ENCODE measurements at places on chromosomes 1 and 21. TPM values are rescaled to one million over a fixed set of nuclear protein-coding genes. Genes with fewer than 3 reads are reported as not detected.
A peak's percentile ranks its signal among the peaks of the same experiment; 100 is the strongest.

DNA sequence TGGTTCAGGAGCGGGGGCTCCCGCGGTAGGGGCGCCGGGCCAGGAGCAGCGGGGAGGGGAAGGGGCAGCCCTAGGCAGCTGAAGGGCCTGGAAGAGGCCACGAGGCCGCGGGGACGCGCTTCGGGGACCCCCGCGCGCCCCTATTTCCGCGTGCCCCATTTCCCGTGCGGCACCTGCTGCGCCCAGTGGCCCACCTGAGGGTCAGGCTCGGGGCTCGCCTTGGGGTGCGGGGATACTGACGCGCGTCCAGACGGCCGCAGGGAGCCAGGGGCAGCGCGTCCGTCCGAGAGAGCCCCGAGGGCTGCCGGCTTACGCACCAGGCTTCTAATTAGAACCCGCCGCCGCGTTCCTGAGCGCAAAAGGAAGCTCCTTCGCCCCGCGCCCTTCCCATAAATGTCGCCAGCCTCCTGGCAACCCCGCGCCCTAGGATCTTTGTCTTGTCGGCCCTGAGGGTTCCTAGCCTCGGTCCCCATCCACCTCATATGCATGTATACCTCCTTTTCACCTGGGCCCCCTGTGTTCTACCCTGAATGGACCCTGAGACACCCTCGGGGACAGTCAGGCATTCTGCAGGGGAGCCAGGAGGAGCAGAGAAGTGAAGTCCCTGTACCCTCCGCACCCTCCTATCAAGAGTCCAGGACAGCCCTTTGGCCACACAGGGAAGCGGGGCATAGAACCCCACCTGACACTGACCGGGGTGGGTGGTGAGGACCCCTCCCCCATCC, 1.8 kb downstream of the WNT3A start:
- no peak overlapping the region for H3K27ac ChIP-seq
- H3K4me3 ChIP-seq: no peak overlapping the region
- H3K36me3 ChIP-seq: no peaks in the 10 kb centered on the region
- peaks cover 76% of the 10 kb centered on the region for H3K27me3 ChIP-seq

- DNase-seq: no peak
- no peaks in the 10 kb centered on the region for H3K27me3 ChIP-seq
- no peaks in the 10 kb centered on the region for H3K36me3 ChIP-seq
- no peaks in the 10 kb centered on the region for H3K4me1 ChIP-seq
- no peak overlapping the region for H3K4me3 ChIP-seq
Measured at GRCh38 chr1:100452641-100453040, 85.3 kb upstream of the GPR88 start.

- H3K4me1 ChIP-seq: no peaks in the 10 kb centered on the region
- DNase-seq: no peak
- H3K36me3 ChIP-seq: no peaks in the 10 kb centered on the region
- no peak overlapping the region for H3K4me3 ChIP-seq
- H3K27me3 ChIP-seq: no peaks in the 10 kb centered on the region
Measured at GRCh38 chr1:76668046-76668445, 199.2 kb upstream of the ST6GALNAC5 start.

MIS18A gene
- 56.3 TPM for total RNA-seq

GRCh38 chr1:226990133-226990716, 50.1 kb downstream of the COQ8A start:
- H3K27me3 ChIP-seq: no peaks in the 10 kb centered on the region
- no peak overlapping the region for H3K4me3 ChIP-seq
- H3K27ac ChIP-seq: no peak overlapping the region
- 0 out of 2 replicates have a peak, but pooled peaks cover 2% of the 10 kb centered on the region for H3K4me1 ChIP-seq
- peaks cover 21% of the 10 kb centered on the region for H3K36me3 ChIP-seq

RGS8 gene
- 0.07 TPM for total RNA-seq

OR2T35 gene
- total RNA-seq: not detected

DNA sequence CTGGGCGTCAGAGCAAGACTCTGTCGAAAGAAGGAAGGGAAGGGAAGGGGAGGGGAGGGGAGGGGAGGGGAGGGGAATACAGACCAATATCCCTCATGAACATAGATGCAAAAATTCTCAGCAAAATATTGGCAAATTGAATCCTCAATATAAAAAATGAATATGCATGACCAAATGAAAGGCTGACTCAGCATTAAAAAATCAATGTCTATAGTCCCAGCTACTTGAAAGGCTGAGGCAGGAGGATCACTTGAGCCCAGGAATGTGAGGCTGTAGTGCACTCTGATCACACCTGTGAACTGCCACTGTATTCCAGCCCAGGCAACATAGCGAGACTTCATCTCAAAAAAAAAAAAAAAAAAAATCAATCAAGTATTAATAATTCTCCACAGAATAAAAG, 24.0 kb downstream of the BATF3 start:
- no peaks in the 10 kb centered on the region for H3K36me3 ChIP-seq
- peaks cover 11% of the 10 kb centered on the region for H3K4me1 ChIP-seq
- 0 out of 2 replicates have a peak, but pooled peaks cover 2% of the 10 kb centered on the region for H3K27me3 ChIP-seq
- no peak overlapping the region for H3K27ac ChIP-seq
- no peak for DNase-seq
- no peak overlapping the region for H3K4me3 ChIP-seq

DNA sequence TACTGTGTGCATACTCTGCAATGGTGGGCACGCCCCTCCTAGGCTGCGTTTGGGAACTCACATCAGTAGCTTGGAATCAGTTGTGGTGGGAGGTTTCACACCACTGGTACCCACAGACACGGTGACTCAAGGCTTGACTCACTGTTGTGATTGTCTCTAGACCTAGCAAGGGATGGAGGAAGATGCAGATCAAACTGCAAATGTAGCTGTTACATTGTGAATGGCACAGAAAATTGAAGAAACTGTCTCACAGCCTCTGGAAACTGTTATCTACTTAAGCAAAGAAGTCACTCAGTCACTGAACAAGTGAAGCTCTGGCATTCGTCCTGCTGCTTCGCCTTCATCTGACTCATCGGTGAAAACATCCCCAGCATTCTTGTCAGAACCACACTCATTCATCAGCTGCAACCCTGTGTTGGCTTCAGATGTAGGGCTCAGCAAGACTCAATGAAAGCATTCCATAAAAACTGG, 59.5 kb downstream of the POFUT2 start:
- no peaks in the 10 kb centered on the region for H3K36me3 ChIP-seq
- H3K27ac ChIP-seq: no peak overlapping the region
- H3K4me1 ChIP-seq: no peaks in the 10 kb centered on the region
- DNase-seq: no peak
- no peak overlapping the region for H3K4me3 ChIP-seq

DNA sequence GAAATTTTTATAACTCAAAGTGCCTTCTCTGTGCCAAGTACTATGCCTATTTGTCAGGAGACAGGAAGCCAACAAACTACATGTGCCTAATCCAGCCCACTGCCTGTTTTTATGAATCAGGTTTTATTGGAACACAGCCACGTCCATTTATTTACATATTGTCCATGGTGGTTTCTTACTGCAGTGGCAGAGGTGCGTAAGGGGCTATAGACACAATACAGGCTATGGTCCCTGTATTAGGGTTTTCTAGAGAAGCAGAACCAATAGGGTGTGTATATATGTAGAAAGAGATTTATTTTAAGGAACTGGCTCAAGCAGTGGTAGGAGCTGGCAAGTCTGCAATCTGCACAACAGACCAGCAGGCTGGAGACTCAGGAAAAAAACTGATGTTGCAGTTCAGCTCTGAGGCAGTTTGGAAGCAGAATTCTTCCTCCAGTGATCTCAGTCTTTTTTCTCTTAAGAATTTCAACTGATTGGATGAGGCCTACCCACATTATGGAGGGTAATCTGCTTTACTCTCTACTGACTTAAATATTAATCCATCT, 15.4 kb downstream of the PPIE start:
- no peak overlapping the region for H3K27ac ChIP-seq
- DNase-seq: peak; percentile 1
- peaks cover 51% of the 10 kb centered on the region for H3K36me3 ChIP-seq

- no peak for DNase-seq
- H3K36me3 ChIP-seq: no peaks in the 10 kb centered on the region
- no peak overlapping the region for H3K27ac ChIP-seq
- no peaks in the 10 kb centered on the region for H3K27me3 ChIP-seq
Measured at GRCh38 chr1:193458628-193459027, 272.2 kb upstream of the B3GALT2 start.

B4GALT3 gene
- total RNA-seq: 33.1 TPM

DNA sequence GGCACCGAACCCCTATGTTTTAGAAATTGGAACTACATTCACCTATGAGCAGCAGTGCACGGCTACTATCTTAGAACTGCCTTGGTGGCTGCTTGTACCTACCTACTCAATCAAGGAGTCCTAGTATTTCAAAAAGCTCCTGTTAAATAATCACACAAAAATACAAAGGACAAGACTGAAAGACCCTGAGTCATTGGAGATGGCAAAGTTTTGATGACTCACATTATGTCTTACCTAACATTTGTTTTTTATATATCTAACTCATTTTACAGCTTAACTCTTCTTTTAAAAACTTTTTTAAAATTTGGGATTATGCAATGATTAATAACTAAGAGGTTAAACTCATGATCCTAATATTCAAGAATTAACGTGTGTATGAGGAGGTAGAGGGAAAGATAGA, 1206.0 kb upstream of the TMPRSS15 start:
- no peak overlapping the region for H3K27ac ChIP-seq
- peaks cover 5% of the 10 kb centered on the region for H3K4me1 ChIP-seq
- no peaks in the 10 kb centered on the region for H3K36me3 ChIP-seq
- H3K27me3 ChIP-seq: no peaks in the 10 kb centered on the region

DNA sequence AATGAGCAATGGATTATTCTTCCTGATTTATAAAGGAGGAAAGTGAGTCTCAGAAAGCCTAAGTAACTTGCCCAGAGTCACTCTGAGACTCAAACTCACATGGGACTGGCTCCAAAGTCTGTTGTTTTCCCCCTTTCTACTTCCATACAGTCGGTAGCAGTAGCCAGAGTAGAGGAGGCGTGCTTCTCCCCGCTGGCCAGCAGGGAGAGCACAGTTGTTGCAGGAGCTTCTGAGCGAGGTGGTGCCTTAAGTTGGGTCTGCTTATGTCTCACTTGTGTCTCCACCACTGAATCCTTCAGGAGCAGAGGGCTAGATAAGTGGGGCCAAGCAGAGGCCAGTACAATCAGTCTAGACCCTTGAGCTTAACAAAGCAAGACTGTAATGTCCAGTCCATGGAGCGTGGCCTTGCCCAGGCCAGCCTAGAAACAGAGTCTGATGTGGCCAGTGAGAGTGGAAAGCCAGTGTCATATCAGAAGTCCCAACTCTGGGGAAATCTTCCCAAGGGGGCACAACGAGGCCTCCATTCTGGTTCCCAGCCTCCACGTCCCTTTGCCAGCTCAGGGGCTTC, 181.9 kb downstream of the ZSCAN20 start:
- no peaks in the 10 kb centered on the region for H3K27me3 ChIP-seq
- DNase-seq: peak; percentile 53
- H3K4me1 ChIP-seq: no peaks in the 10 kb centered on the region
- H3K27ac ChIP-seq: no peak overlapping the region
- H3K36me3 ChIP-seq: peaks cover 11% of the 10 kb centered on the region

DNA sequence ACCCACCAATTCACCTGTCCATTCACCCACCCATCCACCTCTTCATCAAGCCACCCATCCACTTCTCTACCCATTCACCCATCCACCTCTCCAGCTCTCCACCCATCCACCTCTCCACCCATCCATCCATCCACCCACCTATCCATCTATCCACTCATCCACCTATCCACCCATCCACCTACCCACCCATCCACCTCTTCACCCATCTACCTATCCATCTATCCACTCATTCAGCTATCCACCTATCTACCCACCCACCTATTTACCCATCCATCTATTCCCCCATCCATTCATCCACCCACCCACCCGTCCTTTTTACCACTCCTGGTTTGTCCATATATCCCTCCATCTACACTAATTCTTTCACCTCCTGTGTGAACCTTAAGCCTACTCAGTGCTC, 105.7 kb downstream of the ACTL8 start:
- no peak for DNase-seq
- H3K27ac ChIP-seq: no peak overlapping the region
- no peaks in the 10 kb centered on the region for H3K27me3 ChIP-seq
- H3K36me3 ChIP-seq: no peaks in the 10 kb centered on the region

- no peak overlapping the region for H3K27ac ChIP-seq
- H3K4me3 ChIP-seq: no peak overlapping the region
- no peaks in the 10 kb centered on the region for H3K27me3 ChIP-seq
- H3K36me3 ChIP-seq: no peaks in the 10 kb centered on the region
- peak; percentile 45 for DNase-seq
Measured at GRCh38 chr1:82604524-82604923, 803.8 kb downstream of the ADGRL2 start.

MYBPH gene
- not detected for total RNA-seq

LAMC1 gene
- total RNA-seq: 96.2 TPM

DNA sequence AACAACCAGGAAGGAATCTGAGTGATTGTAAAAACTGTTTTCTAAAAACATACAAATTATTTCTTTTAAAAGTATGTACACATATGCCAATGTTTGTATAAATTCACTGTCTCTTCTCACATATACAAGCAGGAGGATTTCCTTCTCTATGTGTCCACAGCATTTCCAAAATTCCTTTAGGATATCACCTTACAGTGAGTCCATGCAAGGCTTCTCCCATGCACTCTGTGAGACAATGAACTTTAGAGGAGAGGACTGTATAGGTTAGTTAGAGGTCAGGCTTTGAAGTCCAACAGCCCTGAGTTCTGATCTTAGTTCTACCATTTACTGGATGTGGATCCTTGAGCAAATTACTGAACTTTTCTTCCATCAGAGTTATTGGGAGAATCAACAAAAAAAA, 34.1 kb upstream of the USH2A start:
- H3K27me3 ChIP-seq: no peaks in the 10 kb centered on the region
- H3K36me3 ChIP-seq: no peaks in the 10 kb centered on the region
- H3K27ac ChIP-seq: no peak overlapping the region
- H3K4me1 ChIP-seq: peaks cover 4% of the 10 kb centered on the region
- no peak for DNase-seq
- no peak overlapping the region for H3K4me3 ChIP-seq

DNA sequence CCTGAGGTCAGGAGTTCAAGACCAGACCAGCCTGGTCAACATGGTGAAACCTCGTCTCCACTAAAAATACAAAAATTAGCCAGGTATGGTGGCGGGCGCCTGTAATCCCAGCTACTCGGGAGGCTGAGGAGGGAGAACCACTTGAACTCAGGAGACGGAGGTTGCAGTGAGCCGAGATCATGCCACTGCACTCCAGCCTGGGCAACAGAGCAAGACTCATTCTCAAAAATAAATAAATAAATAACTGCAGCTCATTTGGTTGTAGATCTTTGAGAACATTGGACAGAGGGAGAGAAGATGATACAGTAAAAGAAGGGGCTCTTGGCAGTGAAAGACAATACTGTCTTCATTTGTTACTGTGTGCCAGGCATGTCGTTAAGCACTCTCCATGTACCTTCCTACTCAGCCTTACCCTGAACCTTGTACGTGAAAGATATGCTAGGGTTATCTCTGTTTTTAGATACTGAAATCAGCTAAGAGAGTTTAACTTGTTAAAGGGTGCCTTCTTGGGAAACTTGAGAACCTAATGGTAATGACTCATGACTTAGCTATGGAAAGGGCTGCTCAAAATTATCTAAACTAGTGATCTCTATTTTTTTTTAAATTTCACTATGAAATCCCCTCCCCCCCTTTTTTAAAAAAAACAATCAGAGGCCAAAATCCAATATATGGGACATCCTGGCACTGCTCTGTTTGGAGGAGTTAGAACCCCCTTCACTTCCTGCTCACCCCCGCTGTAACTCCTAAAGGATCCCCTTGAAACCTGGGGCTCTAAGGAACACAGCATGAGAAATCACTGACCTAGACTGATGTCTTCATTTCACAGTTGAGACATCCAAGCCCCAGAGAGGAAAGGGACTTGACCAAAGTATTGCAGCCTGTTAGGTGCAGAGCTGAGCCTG, 6.8 kb upstream of the KPNA6 start:
- H3K36me3 ChIP-seq: peaks cover 48% of the 10 kb centered on the region
- H3K4me3 ChIP-seq: no peak overlapping the region
- H3K27ac ChIP-seq: no peak overlapping the region
- no peaks in the 10 kb centered on the region for H3K4me1 ChIP-seq
- H3K27me3 ChIP-seq: no peaks in the 10 kb centered on the region
- DNase-seq: no peak

GJB3 gene
- total RNA-seq: 1.1 TPM

MTARC2 gene
- total RNA-seq: 4.2 TPM

ANKRD34A gene
- 0.39 TPM for total RNA-seq

SPSB1 gene
- 2.7 TPM for total RNA-seq

Data from H9 (cell line).